ENCODE measurements at places on chromosomes 6 and 20.

DNA sequence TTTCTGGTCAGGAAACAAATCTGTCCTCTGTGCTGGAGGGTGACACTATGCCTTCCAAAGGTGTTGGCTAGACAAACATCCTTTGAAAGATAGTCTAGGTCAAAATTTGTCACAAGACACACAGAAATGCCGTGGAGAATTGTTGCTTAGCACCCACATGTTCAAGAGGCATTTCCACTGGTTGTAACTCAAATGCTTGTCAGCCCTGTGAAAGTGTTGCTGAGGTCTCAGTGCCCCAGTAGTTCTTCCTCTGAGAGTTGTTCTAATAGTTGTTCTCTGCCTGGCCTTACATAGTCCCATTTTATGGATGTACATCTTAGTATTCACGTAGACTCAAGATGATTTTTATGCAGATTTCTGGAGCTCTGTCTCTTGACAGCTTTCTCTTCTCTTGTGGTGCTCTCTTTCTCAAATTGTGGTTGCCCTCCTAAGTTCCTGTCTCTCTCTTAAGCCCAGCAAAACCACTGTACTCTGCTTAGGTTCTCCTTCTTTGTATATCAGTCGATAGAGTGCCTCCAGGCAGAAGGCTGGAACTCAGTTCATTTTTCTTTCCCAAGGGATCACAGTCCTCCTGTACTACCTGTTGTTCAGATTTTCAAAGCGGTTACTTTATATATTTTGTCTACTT lies 39.5 kb upstream of the REV3L start:
- DNase-seq: no peak

DNA sequence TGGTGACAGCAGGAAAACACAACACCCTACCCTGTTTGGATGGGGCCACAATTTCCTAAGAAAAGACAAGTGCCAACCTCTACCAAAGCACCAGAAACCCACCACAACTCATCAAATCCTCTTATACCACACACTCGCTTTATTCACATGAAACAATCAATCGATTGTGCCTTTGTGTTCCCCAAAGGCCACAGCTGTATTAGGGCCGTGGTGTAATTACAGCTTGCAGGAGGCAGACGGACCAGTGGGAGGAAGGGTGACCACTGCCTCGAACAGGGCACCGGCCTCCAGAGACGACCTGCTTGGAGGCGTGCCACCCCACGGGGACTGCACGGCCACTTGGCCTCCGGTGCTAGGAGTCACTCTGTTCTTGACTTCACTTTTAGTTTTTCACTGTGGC lies 264.1 kb downstream of the FOXC1 start:
- DNase-seq: no peak

DNA sequence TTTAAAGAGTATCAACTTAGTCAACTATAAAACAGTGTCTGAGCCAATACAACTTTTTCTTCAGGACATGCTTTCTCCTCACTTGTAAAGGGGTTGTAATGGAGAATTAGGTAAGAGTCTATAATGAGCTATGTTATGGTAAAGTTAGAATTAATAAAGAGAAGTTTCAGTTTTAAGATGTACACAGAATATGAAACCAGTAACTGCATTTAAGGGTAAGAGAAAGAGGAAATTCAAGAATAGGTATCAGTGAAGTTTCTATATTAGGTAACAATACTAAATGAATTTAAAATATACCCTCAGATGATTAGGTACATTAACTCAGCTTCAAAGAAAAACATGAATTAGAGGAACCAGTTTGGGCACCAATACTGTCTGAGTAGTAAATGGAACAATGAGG lies 1444.3 kb upstream of the ADGRB3 start:
- no peak for DNase-seq

GRCh38 chr6:27128311-27129094 lies 119.0 kb upstream of the PRSS16 start:
- DNase-seq: no peak

GRCh38 chr6:15249371-15250019 lies 3.6 kb downstream of the JARID2 start:
- DNase-seq: no peak

Data from GM04504 (cell line).